ENCODE measurements at places on chromosomes 5 and 9. TPM values are rescaled to one million over a fixed set of nuclear protein-coding genes. Genes with fewer than 3 reads are reported as not detected.

DNA sequence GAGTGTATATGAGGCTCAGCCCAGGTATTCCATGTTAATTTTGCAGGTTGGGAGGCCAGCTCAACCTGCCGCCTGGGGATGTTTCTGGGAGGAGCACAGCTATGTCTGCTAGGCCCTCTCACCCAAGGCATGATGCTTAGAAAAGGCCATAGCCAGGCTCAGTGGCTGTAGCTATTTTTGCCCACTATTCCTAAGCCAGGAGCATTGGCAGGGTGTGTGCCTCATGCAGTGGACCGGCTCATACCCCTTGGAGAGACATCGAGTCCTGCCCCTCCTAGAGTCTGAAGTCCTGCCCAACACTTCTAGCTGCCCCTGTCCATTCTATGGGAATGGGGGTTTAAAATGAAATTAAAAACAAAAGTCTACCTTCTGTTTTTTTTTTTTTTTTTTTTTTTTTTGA lies 22.3 kb downstream of the ADCY2 start:
- DNase-seq: no peak

DNA sequence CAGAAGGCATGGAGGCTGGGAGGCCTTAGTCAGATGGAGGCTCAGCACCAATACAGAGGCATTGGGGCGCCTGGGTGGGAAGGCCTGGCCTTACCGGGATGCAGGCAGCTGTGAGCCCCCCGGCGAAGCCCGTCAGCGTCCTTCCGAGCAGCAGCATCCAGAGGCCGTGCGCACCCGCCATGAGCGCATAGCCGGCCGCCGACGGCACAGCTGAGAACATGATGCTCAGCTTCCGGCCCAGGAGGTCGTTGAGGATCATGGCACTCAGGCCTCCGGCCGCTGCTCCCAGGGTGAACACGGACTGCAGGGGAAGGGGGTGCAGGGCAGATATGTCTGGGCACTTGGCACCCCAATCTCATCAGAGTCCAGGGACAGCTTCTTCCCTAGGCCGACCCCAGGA lies 2.0 kb downstream of the SLC2A6 start:
- DNase-seq: no peak

GRCh38 chr9:116275418-116276195 lies 122.0 kb downstream of the PAPPA start:
- DNase-seq: peak; percentile 80

DNA sequence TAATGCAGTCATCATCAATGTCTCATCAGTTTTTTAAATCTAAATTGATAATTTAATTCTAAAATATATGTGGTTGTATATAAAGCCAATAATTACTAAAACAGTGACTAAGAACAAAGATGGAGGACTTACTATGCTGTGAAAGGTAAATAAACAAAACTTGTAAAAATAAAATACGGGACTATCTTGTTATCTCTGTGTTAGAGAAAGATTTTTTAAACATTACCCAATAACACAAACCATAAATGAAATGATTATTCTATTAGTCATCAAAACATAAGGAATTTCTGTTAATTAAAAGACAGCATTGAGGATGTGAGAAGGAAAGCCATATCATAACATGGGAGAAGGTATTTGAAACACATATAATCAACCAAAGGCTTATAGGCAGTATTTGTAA lies 226.2 kb upstream of the SMC2 start:
- peak; percentile 17 for DNase-seq

- DNase-seq: no peak
These were observed 49.9 kb downstream of the USP20 start for GRCh38 chr9:129885018-129885669.

GRCh38 chr5:37767961-37768360 lies 71.9 kb downstream of the GDNF start:
- DNase-seq: no peak

DNA sequence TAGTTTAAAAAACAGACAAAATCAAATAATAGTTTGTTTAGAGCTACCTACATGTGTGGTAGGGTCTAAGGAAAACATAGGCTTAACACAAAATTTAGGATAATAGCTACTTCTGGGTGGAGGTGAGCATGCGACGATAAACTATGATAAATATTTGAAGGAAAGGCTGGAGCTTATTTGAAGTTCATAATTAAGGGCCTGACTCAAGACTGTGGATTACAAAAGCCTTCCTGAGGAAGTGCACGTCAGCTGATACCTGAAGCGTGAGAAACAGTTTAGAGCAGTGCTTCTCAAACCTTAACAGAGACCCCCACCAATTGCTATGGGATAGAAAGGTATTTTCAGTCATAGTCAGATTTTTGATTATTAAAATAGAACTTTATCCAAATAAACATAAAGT lies 20.4 kb upstream of the UBLCP1 start:
- DNase-seq: no peak

- DNase-seq: peak; percentile 19
These were observed 340.8 kb downstream of the FGF10 start for GRCh38 chr5:44048276-44048984.

DNA sequence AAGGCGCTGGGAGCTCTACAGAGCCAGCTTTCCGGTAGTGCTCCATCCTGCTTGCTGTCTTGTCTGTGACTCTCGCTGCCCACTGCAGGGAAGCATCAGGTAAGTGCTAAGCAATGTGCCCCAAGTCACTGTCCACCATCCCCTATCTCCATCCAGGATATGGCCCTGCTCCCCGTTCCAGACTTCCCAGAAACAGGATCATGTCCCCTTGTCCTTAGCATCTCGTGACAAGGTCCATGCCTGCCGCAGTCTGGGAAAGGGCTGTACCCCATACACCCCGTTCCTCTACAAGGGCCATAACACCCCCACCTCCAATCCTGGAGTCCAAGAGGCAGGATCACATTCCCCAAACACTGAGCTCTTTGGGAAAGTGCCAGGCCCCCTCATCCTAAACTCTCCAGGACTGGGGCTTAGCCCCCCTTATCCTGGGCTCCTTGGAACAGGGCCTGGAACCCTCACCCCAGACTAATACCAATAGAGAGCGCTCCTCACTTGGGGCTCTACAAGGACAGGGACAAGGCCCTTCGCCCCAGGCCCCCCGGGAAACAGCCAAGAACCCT lies 566 bp downstream of the RPP25L start:
- no peak for DNase-seq

GRCh38 chr5:179374506-179375235 lies 29.4 kb upstream of the ADAMTS2 start:
- no peak for DNase-seq

GRCh38 chr9:18124760-18125159 lies 349.2 kb upstream of the ADAMTSL1 start:
- no peak for DNase-seq

- DNase-seq: no peak
These were observed 458.4 kb downstream of the HINT1 start for GRCh38 chr5:130706696-130707095.

- DNase-seq: no peak
These were observed 301.6 kb downstream of the EBF1 start for GRCh38 chr5:158798140-158798539.

DNA sequence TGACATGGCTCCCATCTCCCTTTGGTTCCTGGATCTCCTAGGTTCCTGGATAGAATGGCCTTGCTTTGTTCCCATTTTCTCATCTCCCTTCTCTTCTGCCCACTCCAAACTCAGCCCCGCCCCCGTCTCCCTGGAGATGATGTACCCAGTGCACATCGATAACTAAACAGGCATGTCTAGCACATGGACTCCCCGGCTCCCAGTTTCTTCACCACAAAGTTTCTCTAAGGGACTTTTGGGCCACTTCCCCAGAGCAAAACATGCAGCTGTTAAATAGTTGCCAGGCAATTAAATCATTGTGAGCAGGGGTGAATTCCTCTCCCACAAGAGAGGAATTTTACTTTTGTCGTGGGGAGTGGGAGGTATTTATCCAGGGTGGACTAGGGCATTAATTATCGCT lies 259.0 kb downstream of the GADD45G start:
- no peak for DNase-seq

DNA sequence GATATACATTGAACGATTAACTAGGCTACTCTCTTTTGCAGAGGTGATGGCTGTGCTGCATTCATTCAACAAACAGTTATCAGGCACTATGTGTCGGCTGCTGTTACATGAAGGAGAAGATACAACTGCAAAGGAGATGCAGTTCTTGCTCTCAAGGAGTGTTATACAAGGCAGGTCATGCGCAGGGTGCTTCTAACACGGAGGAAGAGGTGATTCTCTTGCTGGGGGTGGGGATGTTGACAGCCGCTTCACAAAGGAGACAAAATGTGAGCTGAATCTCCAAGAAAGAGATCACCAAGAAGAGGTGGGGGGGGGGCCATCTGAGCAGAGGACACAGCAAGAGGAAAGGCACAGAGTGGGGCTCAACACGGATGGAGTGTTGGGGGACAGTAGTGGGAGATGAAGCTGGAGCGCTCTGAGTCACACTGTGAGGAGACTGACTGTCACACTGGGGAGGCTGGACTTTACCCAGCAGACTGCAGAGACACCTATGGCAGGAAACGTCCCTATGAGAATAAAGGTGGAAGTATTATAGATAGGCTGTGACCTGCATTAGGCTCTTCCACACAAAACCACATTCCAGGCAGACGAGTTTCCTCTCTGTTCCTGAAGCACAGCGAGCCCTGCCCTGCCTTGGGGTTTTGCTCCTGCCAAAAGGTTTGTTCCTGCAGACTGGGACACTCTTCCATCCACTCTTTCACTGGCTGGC lies 20.9 kb downstream of the NDUFA8 start:
- no peak for DNase-seq

- DNase-seq: no peak
These were observed 201.6 kb upstream of the IRX1 start for GRCh38 chr5:3393920-3394597.

DNA sequence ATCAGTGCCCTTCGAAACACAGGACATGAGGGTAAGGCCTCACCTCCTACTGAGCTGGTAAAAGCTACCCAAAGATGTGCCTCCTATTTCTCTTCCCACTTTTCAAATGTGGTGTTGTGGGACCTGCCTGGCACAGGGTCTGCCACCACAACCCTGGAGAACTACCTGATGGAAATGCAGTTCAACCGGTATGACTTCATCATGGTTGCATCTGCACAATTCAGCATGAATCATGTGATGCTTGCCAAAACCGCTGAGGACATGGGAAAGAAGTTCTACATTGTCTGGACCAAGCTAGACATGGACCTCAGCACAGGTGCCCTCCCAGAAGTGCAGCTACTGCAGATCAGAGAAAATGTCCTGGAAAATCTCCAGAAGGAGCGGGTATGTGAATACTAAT lies 1.9 kb downstream of the IRGM start:
- DNase-seq: no peak

OLFML2A gene
- total RNA-seq: 5.5 TPM

ZNF454 gene
- total RNA-seq: 0.43 TPM

FUT7 gene
- total RNA-seq: not detected

FOXB2 gene
- not detected for total RNA-seq

ZNF618 gene
- 15.1 TPM for total RNA-seq

LMX1B gene
- total RNA-seq: not detected

Data from fibroblast of villous mesenchyme (primary cell).